ENCODE measurements at places on chromosomes 3 and 15.

- H3K4me1 ChIP-seq: 0 out of 2 replicates have a peak, but pooled peaks cover 2% of the 10 kb centered on the region
- no peak overlapping the region for H3K4me3 ChIP-seq
- peaks cover 9% of the 10 kb centered on the region for H3K27me3 ChIP-seq
- no peak overlapping the region for H3K27ac ChIP-seq
- peak; percentile 50 for DNase-seq
- no peaks in the 10 kb centered on the region for H3K36me3 ChIP-seq
Observed at GRCh38 chr3:128503164-128503651, 10.2 kb upstream of the GATA2 start.

- no peaks in the 10 kb centered on the region for H3K27me3 ChIP-seq
- no peak overlapping the region for H3K27ac ChIP-seq
- no peaks in the 10 kb centered on the region for H3K36me3 ChIP-seq
Observed at GRCh38 chr3:107590786-107591185, 68.0 kb downstream of the BBX start.

- H3K4me3 ChIP-seq: no peak overlapping the region
- no peaks in the 10 kb centered on the region for H3K36me3 ChIP-seq
- H3K4me1 ChIP-seq: no peaks in the 10 kb centered on the region
- no peak overlapping the region for H3K27ac ChIP-seq
- no peak for DNase-seq
Observed at GRCh38 chr3:132772252-132772651, 50.0 kb upstream of the NPHP3 start.

- no peaks in the 10 kb centered on the region for H3K4me1 ChIP-seq
- no peak overlapping the region for H3K4me3 ChIP-seq
- no peak overlapping the region for H3K27ac ChIP-seq
- peak; percentile 10 for DNase-seq
Observed at GRCh38 chr3:134615743-134616142, 35.1 kb downstream of the KY start.

DNA sequence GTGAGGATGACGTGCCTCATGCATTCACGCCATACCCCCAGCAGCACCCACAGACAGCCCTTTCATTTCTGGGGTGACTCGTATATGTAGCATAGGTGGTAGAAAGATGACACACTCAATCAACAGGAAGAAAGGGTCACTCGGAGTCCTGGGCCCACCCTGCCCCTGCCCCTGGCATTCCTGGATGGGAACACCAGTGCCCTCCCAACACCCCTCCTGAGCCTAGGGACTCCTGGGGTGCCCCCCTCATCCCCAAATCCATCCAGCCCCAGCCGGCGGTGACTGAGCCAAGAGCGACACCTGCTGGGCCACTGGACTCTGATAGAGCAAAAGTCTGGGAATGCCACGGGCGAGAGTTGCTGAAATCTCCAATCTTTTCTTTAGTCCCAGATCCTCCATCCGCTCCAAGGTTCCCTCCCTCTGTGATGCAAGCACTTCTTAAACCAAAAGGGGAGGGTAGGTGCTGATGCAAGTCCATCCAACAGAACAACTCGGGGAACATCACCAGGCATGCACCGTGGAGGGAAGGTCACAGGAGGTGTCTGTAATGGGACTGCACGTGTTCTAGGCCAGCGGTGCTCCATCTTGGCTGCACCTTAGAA is 31.1 kb downstream of the ACAN start:
- H3K4me3 ChIP-seq: no peak overlapping the region
- H3K27me3 ChIP-seq: no peaks in the 10 kb centered on the region
- no peaks in the 10 kb centered on the region for H3K36me3 ChIP-seq
- H3K4me1 ChIP-seq: no peaks in the 10 kb centered on the region
- H3K27ac ChIP-seq: no peak overlapping the region

DNA sequence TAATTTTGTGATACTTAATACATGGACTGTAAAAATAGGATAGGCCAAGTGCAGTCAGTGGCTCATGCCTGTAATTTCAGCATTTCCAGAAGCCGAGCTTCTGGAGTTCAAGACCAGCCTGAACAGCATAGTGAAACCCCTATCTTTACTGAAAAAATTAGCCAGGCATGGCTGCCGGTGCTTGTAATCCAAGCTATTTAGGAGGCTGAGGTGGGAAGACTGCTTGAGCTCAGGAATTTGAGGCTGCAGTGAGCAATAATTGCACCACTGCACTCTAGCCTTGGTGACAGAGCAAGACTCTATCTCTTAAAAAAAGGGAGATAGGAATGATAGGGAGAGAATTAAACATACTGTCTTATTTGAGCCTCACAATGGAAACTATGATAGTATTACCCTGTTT is 51.0 kb downstream of the GMPS start:
- H3K27ac ChIP-seq: no peak overlapping the region
- H3K36me3 ChIP-seq: peaks cover 68% of the 10 kb centered on the region
- no peak for DNase-seq
- no peaks in the 10 kb centered on the region for H3K27me3 ChIP-seq

DNA sequence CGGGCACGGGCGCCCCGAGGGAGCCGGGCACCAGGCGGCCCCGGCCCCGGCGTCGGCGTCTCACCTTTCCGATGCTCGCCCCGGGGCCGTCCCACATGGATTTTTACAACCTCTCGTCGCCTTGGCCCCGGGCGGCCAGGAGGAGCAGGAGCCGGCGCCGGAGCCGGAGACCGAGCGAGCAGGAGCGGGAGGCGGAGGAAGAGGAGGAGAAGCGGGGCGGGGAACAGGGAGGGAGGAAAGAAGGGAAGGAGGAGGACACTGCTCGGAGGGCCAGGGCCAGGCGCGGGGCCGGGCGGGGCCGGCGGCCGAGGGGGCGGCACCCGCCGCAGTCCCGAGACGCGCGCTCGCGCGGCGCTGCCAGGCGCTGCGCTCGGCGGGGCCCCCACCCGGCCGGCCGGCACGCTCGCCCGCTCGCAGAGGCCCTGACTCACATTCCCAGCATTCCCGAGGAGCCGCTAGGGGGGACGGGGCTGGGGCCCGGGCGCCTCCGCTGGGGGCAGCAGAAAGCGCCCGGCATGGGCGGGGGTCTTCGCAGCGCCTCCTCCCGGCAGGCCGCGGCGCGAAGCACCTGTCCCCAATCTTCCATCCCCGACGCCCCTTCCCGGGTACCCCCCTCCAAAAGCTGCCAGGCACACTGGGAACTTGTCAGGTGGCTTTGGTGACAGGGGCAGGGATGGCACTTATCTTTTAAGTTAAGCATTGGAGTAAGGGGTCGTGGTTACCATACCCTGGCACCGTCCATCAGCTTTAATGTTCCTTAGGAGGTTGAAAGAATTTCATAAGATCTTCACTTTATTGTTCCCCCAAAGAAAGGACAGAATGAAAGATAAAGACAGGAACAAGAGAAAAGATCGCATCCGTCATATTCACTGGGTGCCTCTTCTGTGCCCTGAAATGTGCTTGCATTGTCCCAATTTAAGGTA is at the start of gene ERC2:
ERC2 (minus strand) TSS at position 284 of the 923 bp plus-strand sequence.
- H3K27ac ChIP-seq: peak within 1 kb of the TSS; percentile 8
- H3K36me3 ChIP-seq: no peaks in the 10 kb centered on the region

DNA sequence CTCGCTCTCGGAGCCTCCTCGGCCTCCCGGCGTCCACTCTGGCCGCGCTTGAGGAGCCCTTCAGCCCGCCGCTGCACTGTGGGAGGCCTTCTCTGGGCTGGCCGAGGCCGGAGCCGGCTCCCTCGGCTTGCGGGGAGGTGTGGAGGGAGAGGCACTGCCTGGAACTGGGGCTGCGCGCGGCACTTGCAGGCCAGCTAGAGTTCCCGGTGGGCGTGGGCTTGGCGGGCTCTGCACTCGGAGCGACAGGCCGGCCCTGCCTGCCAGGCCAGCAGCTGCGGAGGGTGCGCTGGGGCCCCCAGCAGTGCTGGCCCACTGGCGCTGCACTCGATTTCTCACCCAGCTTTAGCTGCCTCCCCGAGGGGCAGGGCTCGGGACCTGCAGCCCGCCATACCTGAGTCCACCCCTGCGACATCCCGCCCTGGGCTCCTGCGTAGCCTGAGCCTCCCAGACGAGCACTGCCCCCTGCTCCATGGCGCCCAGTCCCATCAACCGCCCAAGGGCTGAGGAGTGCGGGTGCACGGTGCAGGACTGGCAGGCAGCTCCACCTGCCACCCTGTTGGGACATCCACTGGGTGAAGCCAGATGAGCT is 765.0 kb downstream of the IGSF11 start:
- H3K36me3 ChIP-seq: no peaks in the 10 kb centered on the region
- H3K27me3 ChIP-seq: no peaks in the 10 kb centered on the region
- no peaks in the 10 kb centered on the region for H3K4me1 ChIP-seq
- DNase-seq: no peak

- DNase-seq: no peak
- no peak overlapping the region for H3K27ac ChIP-seq
- no peaks in the 10 kb centered on the region for H3K27me3 ChIP-seq
- no peaks in the 10 kb centered on the region for H3K4me1 ChIP-seq
Observed at GRCh38 chr15:80674245-80674614, 20.9 kb upstream of the ABHD17C start.

DNA sequence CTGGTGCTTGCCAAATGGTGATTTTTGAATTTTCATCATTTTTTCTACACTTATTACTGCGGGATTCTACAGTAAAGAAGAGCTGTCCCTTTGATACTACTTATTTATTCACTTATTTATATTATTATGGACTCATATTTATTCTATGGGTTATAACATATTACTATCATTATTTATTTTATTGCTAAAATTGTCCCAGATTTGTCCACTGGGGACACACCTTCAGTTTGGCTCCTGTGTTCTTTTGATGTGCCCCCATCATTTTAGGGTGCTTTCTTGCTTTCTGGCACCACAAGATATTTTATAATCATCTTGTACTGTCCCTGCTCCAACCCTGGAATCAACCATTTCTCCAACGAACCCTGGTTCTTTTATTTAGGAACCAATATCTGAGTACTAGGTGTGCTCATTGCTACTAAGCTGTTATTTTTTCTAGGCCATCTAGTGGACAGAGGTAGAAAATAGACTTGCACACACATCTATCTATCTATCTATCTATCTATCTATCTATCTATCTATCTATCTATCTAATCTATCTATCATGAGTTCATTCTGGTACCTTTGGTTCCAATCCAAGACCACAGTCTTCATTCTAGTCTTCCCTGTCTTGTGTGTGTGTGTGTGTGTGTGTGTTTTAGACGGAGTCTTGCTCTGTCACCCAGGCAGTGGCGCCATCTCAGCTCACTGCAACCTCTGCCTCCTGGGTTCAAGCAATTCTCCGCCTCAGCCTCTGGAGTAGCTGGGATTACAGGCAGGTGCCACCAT is 16.0 kb downstream of the SLC22A14 start:
- H3K27me3 ChIP-seq: no peaks in the 10 kb centered on the region
- H3K27ac ChIP-seq: no peak overlapping the region
- H3K4me1 ChIP-seq: no peaks in the 10 kb centered on the region
- no peaks in the 10 kb centered on the region for H3K36me3 ChIP-seq

GRCh38 chr3:72383883-72384282 is 464.4 kb downstream of the SHQ1 start:
- H3K4me3 ChIP-seq: no peak overlapping the region
- no peak overlapping the region for H3K27ac ChIP-seq
- peaks cover 31% of the 10 kb centered on the region for H3K4me1 ChIP-seq
- no peaks in the 10 kb centered on the region for H3K27me3 ChIP-seq
- H3K36me3 ChIP-seq: no peaks in the 10 kb centered on the region

GRCh38 chr3:45690336-45691035 is 1.3 kb downstream of the SACM1L start:
- H3K36me3 ChIP-seq: peaks cover 2% of the 10 kb centered on the region
- no peaks in the 10 kb centered on the region for H3K27me3 ChIP-seq
- DNase-seq: no peak
- peak overlapping the region; percentile 86 for H3K4me3 ChIP-seq

DNA sequence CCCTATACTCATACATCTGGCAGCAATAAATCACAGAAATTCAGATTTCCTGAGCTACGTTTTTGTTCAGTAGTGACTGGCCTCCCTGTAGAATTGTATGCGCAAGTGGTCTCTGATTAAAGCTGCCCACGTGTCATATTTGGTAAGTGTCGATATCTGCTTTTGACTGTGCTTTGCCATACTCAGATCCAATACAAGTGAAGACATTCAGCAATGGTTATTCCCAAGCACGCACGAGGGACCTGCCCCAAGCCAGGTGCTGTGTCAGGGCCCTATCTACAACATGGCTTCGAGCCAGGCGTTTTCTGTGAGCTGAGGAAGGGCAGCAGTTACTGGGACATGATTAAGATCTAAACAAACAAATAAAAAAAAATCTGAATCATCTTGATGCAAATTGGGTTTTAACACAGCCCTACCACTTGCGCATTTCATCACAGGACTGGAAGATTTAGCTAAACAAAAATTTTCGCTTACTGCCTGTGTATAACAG is 47.2 kb upstream of the ICE2 start:
- H3K27me3 ChIP-seq: no peaks in the 10 kb centered on the region
- no peaks in the 10 kb centered on the region for H3K36me3 ChIP-seq
- no peak overlapping the region for H3K27ac ChIP-seq
- no peak overlapping the region for H3K4me3 ChIP-seq

- DNase-seq: peak; percentile 52
- no peaks in the 10 kb centered on the region for H3K27me3 ChIP-seq
- no peaks in the 10 kb centered on the region for H3K4me1 ChIP-seq
- H3K4me3 ChIP-seq: no peak overlapping the region
- no peaks in the 10 kb centered on the region for H3K36me3 ChIP-seq
Observed at GRCh38 chr3:36540888-36541518, 160.7 kb downstream of the STAC start.

- no peak for DNase-seq
- H3K4me3 ChIP-seq: no peak overlapping the region
- no peaks in the 10 kb centered on the region for H3K27me3 ChIP-seq
- H3K36me3 ChIP-seq: no peaks in the 10 kb centered on the region
- no peaks in the 10 kb centered on the region for H3K4me1 ChIP-seq
Observed at GRCh38 chr3:12395349-12396012, 88.8 kb upstream of the TSEN2 start.

GRCh38 chr3:42957573-42957972 is 21.5 kb upstream of the GASK1A start:
- no peaks in the 10 kb centered on the region for H3K4me1 ChIP-seq
- DNase-seq: no peak
- H3K27me3 ChIP-seq: no peaks in the 10 kb centered on the region
- H3K27ac ChIP-seq: no peak overlapping the region

GRCh38 chr3:105999856-106000255 is 131.0 kb upstream of the CBLB start:
- H3K27ac ChIP-seq: no peak overlapping the region
- H3K36me3 ChIP-seq: no peaks in the 10 kb centered on the region
- no peak overlapping the region for H3K4me3 ChIP-seq
- no peaks in the 10 kb centered on the region for H3K27me3 ChIP-seq
- H3K4me1 ChIP-seq: no peaks in the 10 kb centered on the region

DNA sequence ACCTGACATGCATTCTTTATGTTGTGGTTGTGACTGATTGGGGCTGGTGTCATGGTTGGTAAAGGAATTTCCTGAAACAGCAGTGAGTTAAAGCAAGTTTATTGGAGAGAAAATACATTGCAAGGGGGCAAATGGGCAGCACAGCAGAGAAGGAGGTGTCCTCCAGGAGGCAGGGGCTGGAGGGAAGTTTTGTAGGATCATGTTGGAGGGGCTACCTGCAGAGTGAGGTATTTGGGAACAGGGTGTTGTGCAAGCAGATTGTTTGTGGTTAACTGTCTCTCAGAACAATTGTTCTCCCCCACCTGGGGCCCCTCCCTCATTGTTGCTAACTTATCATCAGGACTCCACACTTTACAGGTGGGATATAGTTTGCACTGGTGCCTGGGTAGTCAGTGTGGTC is 196.0 kb downstream of the NSUN3 start:
- H3K4me1 ChIP-seq: no peaks in the 10 kb centered on the region
- no peak overlapping the region for H3K4me3 ChIP-seq
- no peaks in the 10 kb centered on the region for H3K27me3 ChIP-seq
- DNase-seq: no peak

- H3K4me3 ChIP-seq: no peak overlapping the region
- no peak for DNase-seq
- H3K4me1 ChIP-seq: no peaks in the 10 kb centered on the region
- H3K27me3 ChIP-seq: peaks cover 5% of the 10 kb centered on the region
- H3K27ac ChIP-seq: no peak overlapping the region
Observed at GRCh38 chr3:190865828-190866227, 3.3 kb upstream of the GMNC start.
